Type B pancreatic cell (in vitro differentiated cells): ENCODE measurements at places on chromosomes 7 and 10. TPM values are rescaled to one million over a fixed set of nuclear protein-coding genes. Genes with fewer than 3 reads are reported as not detected.

MRC1 gene
- 0.74 and 0.80 TPM in 2 replicates for total RNA-seq

POLR2J2 gene
- total RNA-seq: 6.8 and 9.4 TPM in 2 replicates

C10orf53 gene
- total RNA-seq: not detected in 2 replicates

- no peaks in the 10 kb centered on the region for H3K27me3 ChIP-seq
- no peaks in the 10 kb centered on the region for H3K4me1 ChIP-seq
- H3K4me3 ChIP-seq: no peak overlapping the region
- no peaks in the 10 kb centered on the region for H3K36me3 ChIP-seq
- no peak for DNase-seq
Observed at GRCh38 chr7:57300747-57301146, 149.2 kb upstream of the ZNF716 start.

DNA sequence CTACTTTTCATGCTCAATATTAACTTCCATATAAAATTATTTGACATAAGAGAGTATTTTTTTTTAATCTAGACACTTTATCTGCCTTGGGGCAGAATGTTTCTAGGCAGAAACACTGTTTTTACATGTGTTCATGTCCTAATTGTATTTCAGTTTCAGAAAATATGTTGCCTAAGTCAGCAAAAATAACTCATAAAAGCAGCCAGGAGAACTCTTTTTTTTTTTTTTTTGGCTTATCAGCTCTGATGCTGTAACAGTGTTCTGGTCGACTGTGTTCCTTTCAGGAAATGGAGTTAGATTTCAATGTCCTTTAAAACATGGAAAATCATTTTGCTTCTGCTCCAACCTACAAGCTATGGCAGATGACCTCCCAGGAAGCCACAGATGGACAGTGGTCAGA is 63.2 kb upstream of the OPALIN start:
- H3K36me3 ChIP-seq: no peaks in the 10 kb centered on the region
- no peak overlapping the region for H3K4me3 ChIP-seq
- peaks cover 23% of the 10 kb centered on the region for H3K27me3 ChIP-seq
- no peak for DNase-seq

- H3K4me1 ChIP-seq: no peaks in the 10 kb centered on the region
- no peaks in the 10 kb centered on the region for H3K27me3 ChIP-seq
- no peak overlapping the region for H3K4me3 ChIP-seq
- DNase-seq: no peak
Observed at GRCh38 chr10:72887043-72887442, 6.5 kb upstream of the OIT3 start.

- no peak overlapping the region for H3K4me3 ChIP-seq
- no peaks in the 10 kb centered on the region for H3K4me1 ChIP-seq
- H3K27ac ChIP-seq: no peak overlapping the region
- DNase-seq: no peak
Observed at GRCh38 chr7:109983618-109984017, 1107.3 kb upstream of the LRRN3 start.

DNA sequence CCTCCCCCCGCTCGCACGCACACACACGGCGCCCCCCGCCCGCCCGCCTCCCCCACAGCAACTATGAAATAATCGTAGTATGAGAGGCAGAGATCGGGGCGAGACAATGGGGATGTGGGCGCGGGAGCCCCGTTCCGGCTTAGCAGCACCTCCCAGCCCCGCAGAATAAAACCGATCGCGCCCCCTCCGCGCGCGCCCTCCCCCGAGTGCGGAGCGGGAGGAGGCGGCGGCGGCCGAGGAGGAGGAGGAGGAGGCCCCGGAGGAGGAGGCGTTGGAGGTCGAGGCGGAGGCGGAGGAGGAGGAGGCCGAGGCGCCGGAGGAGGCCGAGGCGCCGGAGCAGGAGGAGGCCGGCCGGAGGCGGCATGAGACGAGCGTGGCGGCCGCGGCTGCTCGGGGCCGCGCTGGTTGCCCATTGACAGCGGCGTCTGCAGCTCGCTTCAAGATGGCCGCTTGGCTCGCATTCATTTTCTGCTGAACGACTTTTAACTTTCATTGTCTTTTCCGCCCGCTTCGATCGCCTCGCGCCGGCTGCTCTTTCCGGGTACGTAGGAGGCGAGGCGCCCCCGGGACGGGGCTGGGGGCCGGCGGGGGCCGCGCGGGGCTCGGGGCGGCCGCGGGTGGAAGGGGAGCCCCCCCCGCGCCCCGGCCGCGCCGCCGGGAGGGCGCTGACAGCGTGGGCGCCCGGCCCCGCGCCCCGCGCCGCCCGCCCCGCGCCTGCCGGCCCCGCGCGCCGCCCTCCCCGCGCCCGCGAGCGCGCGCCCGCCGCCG is 441 bp downstream of the BMI1 start:
- peak; percentile 83 for DNase-seq
- H3K36me3 ChIP-seq: peaks cover 4% of the 10 kb centered on the region
- H3K27ac ChIP-seq: no peak overlapping the region
- peaks cover 56% of the 10 kb centered on the region for H3K4me1 ChIP-seq
- peaks cover 64% of the 10 kb centered on the region for H3K27me3 ChIP-seq
- peak overlapping the region; percentile 86 for H3K4me3 ChIP-seq

DNA sequence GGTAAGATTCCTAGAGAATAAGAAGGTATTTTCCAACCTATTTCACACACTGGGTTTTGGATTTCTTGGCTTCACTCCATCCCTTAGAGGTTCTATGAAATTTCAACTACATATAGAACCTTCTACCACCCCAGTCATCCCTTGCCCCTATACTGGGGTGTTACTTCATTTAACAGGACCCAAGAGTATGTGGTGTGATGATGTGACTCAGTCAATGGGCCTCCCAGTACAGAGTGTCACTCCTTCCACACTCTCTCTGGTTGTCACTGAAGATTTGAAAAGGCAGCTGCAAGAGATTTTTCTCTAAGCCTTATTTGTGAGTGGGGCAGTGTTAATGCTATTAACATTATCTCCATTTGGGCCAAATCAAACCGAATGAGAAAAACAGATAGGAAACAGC is 33.5 kb downstream of the FGFBP3 start:
- no peak overlapping the region for H3K4me3 ChIP-seq
- no peaks in the 10 kb centered on the region for H3K36me3 ChIP-seq
- H3K27me3 ChIP-seq: no peaks in the 10 kb centered on the region
- peaks cover 20% of the 10 kb centered on the region for H3K4me1 ChIP-seq
- H3K27ac ChIP-seq: no peak overlapping the region
- DNase-seq: no peak

DNA sequence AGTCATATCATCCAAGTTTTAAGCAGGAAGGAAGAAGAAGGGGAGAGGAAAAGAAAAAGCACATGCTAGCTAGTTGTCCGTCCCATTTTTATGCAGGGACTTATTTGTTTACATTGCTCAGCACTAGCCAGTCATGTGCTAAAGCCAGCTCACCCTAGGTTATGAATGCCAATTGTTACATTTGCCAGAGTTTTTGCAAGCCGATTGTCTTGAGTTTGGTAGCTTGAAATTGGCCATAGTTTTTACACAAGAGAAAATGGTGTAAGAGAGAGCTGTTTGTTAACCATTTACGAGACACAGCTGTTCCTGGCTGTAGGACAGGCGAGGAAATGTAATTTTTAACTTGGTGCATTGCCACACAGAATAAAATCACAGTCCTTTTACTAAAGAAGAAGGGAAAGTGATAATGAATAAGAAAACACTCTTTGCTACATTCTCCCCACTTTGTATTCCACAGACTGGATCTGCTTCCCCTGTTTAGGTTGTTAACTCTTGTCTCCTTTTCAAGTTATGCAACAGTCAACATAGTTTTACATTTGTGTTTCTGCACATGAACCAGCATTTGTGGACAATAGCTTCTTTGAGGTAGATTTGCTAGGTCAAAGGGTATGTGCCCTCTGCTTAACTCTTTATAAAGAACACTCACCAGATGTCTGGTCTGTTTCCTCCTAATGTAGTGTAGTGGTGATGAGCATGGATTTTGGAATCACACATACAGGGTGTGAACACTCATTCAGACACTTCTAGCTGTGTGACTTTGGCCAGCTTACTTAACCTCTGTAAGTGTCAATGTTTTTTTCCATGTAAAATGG is 357.2 kb downstream of the LRMDA start:
- peaks cover 20% of the 10 kb centered on the region for H3K4me1 ChIP-seq
- H3K27ac ChIP-seq: no peak overlapping the region
- DNase-seq: no peak
- H3K4me3 ChIP-seq: peak overlapping the region; percentile 15

GRCh38 chr10:131652438-131653139 is 248.2 kb upstream of the PPP2R2D start:
- H3K27ac ChIP-seq: no peak overlapping the region
- peaks cover 33% of the 10 kb centered on the region for H3K27me3 ChIP-seq

DNA sequence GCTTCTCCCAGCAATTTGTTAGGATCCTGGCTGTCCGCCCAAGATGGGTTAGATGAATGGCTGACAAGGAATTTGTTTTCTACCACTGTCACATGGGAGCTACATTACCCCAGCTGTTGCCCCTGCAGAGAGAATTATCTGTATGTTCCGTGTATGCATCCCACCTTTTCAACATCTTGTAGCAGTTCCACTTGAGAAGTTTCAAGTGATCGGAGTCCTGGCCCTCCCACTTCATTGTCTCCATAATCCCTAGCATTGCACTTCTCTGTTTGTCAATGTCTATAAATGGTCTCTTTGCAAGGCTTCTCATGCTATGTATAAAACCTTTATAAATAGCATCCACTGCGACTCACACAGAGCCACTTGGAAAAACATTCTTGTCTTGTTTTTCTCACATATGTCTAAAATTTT is 972.5 kb downstream of the CNTNAP2 start:
- no peaks in the 10 kb centered on the region for H3K27me3 ChIP-seq
- no peak overlapping the region for H3K27ac ChIP-seq
- H3K4me3 ChIP-seq: no peak overlapping the region
- H3K36me3 ChIP-seq: no peaks in the 10 kb centered on the region
- no peaks in the 10 kb centered on the region for H3K4me1 ChIP-seq

DNA sequence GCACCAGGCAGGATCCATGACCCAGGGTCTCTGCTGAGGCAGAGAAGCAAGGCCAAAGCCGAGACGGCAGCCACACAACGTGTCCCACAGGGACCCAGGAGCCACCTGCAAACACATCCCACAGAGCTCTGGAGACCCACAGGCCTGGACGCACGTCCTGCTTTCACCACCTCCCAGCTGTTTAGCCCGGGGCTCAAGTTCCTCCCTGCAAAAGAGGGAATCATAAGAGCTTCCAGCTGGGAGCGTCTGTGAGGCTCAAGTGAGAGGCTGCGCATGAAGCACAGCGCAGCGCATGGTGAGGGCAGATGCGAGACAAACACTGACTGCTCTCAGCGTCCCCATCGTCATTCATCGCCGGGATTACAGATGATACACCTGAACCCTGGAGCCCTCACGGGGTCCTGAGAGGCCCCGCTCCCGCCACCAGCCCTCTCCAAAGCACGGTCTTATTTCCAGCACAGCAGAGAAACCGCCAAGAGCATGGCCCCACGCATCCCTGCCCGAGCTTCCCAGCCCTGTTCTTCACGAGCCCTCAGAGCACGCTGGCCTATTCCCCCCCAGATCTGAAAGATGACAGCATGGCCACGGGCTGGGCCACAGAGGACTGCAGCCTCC is 88.7 kb downstream of the MAD1L1 start:
- H3K4me1 ChIP-seq: no peaks in the 10 kb centered on the region
- no peak for DNase-seq
- H3K36me3 ChIP-seq: peaks cover 6% of the 10 kb centered on the region
- no peak overlapping the region for H3K4me3 ChIP-seq

- peak; percentile 16 for DNase-seq
- H3K4me1 ChIP-seq: no peaks in the 10 kb centered on the region
- H3K4me3 ChIP-seq: peak within 1 kb of the TSS; percentile 11
- H3K27ac ChIP-seq: peak within 1 kb of the TSS; percentile 55
- H3K36me3 ChIP-seq: no peaks in the 10 kb centered on the region
- peaks cover 4% of the 10 kb centered on the region for H3K27me3 ChIP-seq
Observed at GRCh38 chr7:105963038-105963667, at the start of gene CDHR3. TSS of gene CDHR3 (plus strand) at chr7:105963264. CDS start at chr7:105963319, 55 bp downstream.

- DNase-seq: no peak
- peaks cover 5% of the 10 kb centered on the region for H3K27me3 ChIP-seq
- H3K27ac ChIP-seq: no peak overlapping the region
- no peak overlapping the region for H3K4me3 ChIP-seq
Observed at GRCh38 chr10:58517081-58517480, 4.4 kb downstream of the BICC1 start.

DNA sequence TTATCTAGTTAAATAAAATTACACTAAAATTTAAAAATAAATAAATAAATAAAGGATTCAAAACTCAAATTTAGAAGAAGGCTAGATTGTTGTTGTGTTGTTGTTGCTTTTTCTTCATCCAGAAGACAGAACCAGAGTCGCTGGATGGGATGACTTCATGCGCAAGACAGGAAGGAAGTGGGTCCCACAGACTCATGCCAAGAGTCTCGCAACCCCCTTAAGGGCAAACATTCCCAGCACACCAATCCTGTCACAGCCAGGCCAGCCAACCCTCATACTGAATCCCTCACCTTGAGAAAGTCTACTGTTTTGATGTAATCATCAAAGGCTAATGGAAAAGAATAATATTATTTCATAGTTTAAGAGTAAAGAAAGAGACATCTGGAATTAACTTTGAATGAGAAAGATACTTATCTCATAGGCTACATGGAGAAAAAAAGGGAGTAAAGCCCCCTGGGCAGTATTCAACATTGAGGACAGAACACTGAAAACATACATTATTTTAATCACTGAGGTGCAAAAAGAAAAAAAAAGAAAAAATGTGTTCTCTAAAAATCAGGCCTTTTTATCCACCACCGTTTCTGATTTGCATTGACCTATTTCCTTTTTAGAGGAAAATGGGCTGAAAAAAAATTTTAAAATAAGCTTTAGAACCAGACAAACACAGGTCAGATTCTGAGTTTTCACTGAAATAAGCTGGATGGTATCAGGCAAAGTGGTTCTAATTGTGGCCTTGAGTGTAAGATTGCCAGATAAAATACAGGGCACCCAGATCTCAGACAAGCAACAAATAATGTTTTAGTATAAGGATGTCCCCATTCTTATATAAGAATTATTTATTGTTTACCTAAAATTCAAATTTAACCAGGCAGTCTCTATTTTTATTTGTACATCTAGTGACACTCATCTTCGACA is 826.5 kb downstream of the TNS3 start:
- no peak for DNase-seq
- no peaks in the 10 kb centered on the region for H3K36me3 ChIP-seq
- H3K27ac ChIP-seq: no peak overlapping the region
- peaks cover 24% of the 10 kb centered on the region for H3K4me1 ChIP-seq

DNA sequence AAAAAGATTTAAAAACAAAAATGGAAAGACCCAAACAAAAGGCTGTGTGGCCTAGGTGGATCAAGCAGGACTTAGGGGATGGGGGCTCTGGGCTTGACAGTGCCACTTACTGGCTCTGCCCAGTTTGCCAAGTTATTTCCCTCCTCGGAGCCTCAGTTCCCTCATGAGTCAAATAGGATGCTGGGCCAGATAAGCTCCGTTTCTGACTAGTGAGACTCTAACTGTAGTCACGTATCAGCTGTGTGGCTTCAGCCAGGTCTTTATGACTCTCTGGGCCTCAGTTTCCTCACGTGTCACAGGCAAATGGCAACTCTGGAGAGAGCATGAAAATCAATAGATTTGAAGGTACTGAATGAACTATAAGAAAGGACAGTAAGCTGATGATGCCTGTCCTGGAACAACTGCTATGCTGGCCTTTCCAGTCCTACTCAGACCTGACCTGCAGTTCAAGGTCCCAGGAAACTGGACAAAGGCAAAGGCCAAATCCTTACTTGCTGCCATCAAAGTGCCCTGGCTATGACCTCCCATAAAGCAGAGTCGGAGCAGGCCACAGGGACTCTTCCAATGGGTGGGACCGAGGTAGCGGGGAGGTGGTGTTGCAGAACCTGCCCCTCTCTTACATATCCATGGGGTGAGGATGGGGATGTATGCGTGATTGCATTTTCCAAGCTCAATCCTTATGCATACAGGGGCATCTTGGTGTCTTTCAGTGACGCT is 27.0 kb downstream of the FAM53B start:
- H3K4me3 ChIP-seq: no peak overlapping the region
- DNase-seq: no peak
- no peaks in the 10 kb centered on the region for H3K36me3 ChIP-seq
- H3K4me1 ChIP-seq: peaks cover 60% of the 10 kb centered on the region

GRCh38 chr10:16777473-16778370 is 39.5 kb downstream of the RSU1 start:
- peaks cover 12% of the 10 kb centered on the region for H3K4me1 ChIP-seq
- no peak for DNase-seq
- H3K36me3 ChIP-seq: peaks cover 4% of the 10 kb centered on the region
- no peaks in the 10 kb centered on the region for H3K27me3 ChIP-seq
